Endodermal cell (in vitro differentiated cells): ENCODE measurements at places on chromosomes 7 and 10.
A peak's percentile ranks its signal among the peaks of the same experiment; 100 is the strongest.

GRCh38 chr7:130988443-130988842 is 254.4 kb upstream of the KLF14 start:
- DNase-seq, result no peak

DNA sequence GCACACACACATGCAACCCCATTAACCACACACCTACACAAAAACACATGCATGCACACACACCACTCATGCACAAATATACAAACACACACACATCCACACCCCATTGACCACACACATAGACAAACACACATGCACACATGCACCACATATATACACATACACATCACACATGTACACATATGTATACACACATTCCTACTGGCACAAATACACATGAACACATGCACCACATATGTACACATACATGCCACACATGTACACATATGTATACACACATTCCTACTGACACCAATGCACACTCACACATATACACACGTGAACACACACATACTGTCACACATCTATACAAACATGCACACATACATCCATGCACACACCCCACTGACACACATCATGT is 212.5 kb upstream of the PPP2R2D start:
- DNase-seq, result no peak

- DNase-seq, result no peak
Observed at GRCh38 chr10:86124734-86125133, 241.9 kb downstream of the GRID1 start.

GRCh38 chr7:41921453-41921981 is 218.6 kb upstream of the INHBA start:
- DNase-seq, result no peak

- no peak for DNase-seq
Observed at GRCh38 chr7:2066251-2066919, 166.4 kb downstream of the MAD1L1 start.

DNA sequence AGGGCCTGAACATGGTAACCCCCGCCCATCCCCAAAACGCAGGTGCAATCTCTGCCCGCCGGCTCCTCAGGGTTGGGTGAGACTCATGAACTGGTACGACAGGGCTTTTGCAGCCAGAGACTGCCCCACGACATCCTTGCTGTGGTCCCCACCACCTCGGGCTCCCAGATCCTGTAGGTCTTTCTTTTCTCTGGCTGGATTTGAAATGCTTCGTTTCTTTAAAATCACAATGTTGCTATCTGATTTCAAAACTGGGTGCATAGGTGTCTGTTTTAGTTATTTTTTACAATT is 21.9 kb downstream of the WDR86 start:
- DNase-seq, result no peak

GRCh38 chr10:11930312-11930978 is 107.3 kb downstream of the PROSER2 start:
- DNase-seq, result no peak

- peak; percentile 15 for DNase-seq
Observed at GRCh38 chr7:158137516-158138328, 449.9 kb downstream of the PTPRN2 start.

- peak; percentile 76 for DNase-seq
Observed at GRCh38 chr7:110204527-110204926, 886.4 kb upstream of the LRRN3 start.

DNA sequence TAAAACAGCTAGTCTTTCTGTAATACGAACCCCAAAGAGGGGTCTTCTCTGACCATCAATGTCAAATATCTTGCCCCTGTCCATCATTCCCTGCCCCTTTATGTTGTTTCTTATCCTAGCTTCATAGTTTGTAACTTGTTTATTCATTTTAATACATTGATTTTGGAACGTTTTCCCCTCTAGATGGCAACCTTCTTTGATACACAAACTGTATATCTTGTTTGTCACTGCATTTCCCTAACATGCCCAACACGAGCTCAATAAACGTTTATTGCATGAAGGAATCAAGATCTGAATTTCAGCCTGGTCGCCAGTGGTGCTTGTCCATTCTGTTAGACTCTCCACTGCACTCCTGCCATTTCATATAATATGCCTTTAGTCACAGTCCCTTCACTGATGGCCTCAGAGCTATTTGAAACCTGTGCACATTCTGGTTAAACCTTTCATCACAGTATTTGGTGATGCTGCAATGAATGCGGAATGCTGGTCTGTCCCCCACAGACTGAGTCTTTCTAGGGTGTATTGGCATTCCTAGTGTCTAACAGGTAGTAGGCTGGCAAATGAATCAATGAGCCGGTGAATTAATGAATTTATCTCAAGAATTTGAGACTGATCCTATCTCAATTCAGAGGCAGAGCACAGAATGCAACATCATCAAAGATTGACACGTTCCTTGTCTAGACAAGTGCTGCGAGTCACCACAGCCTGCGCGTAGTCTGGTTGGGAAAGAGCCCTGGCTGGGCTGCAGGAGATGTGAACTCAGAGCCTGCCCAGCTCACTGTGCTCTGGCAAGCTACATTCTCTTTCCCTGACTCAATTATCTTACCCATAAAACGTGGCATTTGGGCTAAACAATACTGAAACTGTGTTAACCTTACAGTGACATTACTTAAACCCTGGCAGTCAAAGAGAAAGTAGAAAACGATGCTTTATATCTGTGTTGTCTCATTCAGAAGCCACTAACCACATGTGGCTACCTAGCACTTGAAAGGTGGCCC is 55.2 kb upstream of the FRMD4A start:
- DNase-seq, result no peak

GRCh38 chr10:30835146-30835545 is 196.5 kb downstream of the ZNF438 start:
- no peak for DNase-seq
